ENCODE measurements at places on chromosomes 6 and 20.

GRCh38 chr6:31687321-31687720 is 6.5 kb upstream of the LY6G5C start:
- DNase-seq, result no peak

GRCh38 chr20:44019638-44020335 is 105.1 kb downstream of the TOX2 start:
- DNase-seq, result no peak

DNA sequence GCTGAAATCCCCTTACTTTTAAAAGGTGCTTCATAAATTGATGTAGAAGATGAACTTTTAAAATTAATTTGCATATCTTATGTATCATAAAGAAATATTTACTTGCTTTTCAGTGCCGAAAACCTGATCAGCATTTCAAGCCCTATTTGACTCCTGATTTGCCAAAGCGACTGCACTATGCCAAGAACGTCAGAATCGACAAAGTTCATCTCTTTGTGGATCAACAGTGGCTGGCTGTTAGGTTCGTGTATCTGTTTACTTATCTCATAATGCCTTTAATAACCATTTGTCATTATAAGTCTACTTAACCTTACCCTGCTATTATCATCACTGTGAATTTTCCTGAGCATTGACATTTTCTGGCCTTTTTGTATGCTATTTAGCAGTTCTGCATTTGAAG is 7.8 kb downstream of the OR2A4 start:
- no peak for DNase-seq

GRCh38 chr6:151032034-151032433 is 166.5 kb downstream of the MTHFD1L start:
- DNase-seq, result no peak

DNA sequence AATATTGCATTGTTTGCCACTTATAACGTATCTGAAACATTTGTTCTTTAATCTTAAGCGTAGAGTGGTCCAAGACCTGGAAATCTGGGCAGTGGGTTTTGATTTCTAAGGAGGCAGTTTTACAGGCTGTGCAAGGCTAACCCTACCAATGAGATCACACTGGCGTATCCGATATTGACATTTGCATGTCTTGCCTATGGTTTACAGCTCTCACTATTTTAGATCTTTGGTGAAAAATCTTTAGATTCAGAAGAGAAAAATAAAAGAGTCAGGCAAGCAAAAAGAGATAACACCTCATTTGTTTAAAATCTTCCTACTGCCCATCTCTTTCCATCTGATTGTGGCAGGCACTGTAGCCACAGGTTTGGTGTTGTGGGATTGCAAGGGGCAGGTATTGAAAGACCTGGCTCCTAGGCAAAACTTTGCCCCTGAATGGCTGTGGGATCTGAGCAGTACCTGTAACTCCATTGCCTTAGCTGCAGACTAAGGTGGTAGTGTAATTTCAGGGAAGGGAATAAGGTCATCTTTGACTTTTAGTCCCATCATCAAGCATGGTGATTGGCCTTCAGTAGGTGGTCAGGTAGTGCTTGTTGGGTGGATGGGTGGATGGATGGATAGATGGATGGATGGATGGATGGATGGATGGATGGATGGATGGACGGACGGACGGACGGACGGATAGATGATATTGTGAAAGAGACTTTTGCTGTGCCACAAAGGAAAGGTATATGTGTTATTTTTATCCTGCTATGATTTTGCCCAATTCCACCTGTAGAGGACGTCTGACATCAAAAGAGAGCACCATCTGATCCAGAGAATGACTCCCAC is 1.9 kb downstream of the TNFAIP3 start:
- DNase-seq, result no peak

DNA sequence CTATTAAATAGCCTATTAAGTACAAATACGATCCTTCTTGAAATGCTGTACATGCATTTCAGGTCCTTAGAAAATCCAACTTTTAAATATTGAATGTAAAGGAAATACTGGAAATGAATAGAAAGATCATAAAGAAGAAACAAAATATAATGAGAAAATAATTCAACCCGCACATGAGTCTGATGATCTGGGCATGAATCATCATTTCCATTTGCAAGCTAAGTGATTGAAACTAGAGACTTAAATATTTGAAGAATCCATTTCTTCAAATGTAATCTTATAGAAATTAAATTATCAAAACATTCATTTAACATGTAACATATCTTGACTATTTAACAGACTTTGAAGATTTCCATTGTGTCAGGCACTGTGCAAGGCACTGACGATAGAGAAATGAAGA is 977.0 kb downstream of the TFAP2A start:
- DNase-seq, result no peak

DNA sequence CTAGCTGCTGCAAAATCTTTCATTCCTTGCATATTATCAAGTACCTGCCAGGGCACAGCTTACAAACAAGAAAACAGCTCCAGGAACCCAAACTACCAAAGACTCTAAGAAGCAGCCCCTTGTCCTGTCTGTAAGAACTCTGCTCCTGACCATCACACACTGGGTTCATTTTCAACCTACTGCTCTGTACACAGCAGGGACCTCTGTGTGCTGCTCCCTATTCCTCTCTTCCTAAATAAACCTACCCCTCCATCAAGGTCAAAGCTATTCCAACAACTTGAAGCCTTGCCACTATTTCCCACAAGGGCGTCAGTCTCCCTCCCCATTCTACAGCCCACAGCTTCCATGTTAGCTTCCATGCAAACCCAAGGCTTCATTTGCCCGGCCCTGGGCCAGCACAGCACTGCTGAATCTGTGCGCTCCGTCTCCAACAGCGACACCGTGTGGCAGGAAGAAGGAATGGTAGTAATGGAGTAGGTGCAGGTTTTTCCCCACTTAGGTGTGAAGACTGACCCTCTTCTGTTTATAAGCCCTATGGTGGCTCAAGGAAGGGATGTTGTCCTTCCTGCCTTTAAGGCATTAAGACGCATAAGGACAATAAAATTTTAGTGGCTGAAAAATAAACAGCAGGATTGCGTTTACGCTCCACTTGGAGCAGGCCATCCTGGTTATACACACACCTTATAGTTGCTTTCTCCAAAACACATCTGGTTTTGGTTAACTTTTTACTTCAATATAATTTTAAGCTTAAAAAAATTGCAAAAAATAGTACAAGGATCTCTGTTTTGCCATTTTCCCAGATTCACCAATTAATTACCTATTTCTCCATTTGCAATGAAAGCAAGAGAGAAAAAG is 115.2 kb upstream of the NXT1 start:
- no peak for DNase-seq

GRCh38 chr6:166046226-166046625 is 121.4 kb downstream of the TBXT start:
- no peak for DNase-seq

DNA sequence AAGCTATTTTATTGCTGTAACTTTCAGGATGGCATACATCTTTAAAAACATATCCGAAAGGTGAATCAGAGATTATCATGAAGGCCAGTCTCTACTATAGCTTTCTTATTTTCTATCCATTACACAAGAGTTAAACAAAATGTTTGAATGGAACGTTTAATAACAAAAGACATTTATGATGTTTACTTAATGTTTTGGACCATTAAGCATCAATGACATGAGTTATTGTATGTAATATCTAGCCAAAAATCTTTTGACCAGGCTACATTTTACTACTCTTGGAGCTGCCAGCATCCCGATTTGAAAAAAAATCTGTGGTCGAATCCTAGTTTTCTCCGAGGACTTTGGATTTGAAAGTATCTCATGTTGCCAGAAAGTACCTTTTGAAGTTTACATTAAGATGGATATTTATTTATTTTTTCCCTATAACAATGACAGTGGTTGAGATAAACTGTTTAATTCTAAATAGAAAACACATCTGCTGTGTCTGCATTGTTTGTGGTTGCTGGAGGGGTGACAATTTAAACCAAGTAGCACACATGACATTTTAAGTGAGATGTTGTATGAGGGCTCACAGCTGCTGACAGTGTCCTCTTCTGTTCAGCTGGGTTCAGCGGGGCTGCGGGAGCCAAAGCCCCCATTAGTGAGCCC is 293.7 kb upstream of the TCF21 start:
- no peak for DNase-seq

- DNase-seq, result no peak
Measured at GRCh38 chr6:109008537-109009235, 86.0 kb downstream of the SESN1 start.

- DNase-seq, result no peak
Measured at GRCh38 chr6:54426995-54427394, 118.8 kb downstream of the TINAG start.

GRCh38 chr6:33445119-33445603 is 9.2 kb upstream of the ZBTB9 start:
- DNase-seq, result no peak

- DNase-seq, result no peak
Measured at GRCh38 chr6:12381587-12381986, 91.4 kb downstream of the EDN1 start.

DNA sequence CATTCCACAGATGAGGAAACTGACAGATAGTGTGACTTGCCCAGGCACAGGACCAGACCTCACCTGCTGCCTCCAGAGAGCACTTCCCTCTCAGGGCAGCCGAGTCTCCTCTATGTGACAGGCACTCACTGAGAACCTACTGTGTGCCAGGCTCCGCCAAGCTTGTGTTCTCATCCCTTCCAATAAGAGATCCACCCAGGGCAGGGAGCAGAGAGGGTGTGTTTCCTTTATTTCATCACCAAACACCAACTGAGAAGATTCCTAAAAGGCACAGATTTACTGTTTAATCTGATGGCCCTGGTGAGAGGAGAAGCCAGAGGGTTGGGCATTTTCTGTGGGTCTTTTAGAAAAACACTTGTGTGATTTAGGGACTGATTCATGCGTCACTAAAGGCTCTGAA is 20.5 kb downstream of the SIRPA start:
- DNase-seq, result no peak

Measured in GM19239 (cell line).